Suppressor macrophage (primary cell): ENCODE measurements at places on chromosomes 6 and 20.

GRCh38 chr6:71460933-71461332 is 172.3 kb downstream of the OGFRL1 start:
- no peak for DNase-seq

GRCh38 chr6:91813641-91814040 is 1226.8 kb upstream of the MAP3K7 start:
- DNase-seq: no peak

DNA sequence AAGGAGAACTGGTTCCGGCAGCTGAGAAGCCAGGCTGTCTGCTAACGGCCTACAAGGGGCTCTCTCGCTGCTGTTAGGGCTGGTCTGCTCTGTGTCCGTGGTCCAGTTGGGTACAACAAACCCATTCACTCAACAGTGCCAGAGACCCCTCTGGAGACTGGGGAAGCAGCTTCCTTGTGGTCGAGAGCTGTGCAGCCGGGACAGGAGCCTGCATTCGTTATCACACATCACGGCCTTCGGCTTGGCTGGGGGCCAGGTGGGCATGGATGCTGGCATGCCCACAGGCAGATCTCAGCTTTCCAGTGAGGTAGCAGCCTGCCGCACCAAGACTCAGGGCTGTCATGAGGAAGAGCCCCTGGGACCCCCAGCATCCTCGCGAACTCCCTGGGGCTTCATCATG is 124.7 kb downstream of the PREX1 start:
- DNase-seq: no peak

DNA sequence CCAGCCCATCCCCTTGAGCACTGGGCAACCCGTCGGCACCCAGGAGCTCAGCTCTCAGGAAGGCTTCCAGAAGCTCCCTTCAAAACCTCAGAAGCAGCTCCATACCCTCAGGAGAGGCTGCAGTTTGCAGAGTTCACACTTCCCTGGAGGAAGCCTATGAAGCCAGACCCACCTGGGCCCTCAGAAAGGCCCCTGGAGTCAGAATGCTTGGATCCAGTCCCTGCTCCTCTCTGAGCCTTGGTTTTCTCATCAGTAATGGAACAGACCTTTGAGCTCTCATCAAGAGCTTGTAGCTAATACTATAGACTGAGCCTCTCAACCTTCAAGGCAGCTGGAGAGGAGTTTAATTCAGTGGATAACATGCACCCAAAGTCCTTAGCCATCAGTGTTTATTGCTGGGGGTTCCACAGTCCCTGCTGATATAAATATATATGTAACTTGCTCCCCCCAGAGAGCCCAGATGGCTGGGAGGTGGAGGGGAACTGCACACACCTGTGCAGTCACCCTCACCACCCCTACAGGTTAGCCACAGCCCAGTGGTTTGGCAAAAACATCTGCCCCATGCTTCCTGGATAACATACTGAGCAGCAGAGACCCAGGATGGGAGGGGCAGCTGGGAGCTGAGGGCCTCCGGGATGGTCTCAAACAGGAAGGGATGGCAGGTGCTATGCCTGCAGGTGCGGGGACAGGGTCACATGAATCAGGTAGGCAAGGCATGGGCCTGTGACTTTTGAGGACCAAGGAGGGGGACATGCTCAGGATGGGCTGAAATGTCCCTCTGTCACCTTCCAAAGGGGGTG is 120.1 kb downstream of the SNX5 start:
- DNase-seq: no peak
